ENCODE measurements at places on chromosomes 7 and 10. TPM values are rescaled to one million over a fixed set of nuclear protein-coding genes. Genes with fewer than 3 reads are reported as not detected.
A peak's percentile ranks its signal among the peaks of the same experiment; 100 is the strongest.

The PLCE1 gene
- 0.09 TPM for total RNA-seq

The CYP3A4 gene
- total RNA-seq = not detected

The EN2 gene
- 0.15 TPM for total RNA-seq

The INMT gene
- total RNA-seq = 0.70 TPM

DNA sequence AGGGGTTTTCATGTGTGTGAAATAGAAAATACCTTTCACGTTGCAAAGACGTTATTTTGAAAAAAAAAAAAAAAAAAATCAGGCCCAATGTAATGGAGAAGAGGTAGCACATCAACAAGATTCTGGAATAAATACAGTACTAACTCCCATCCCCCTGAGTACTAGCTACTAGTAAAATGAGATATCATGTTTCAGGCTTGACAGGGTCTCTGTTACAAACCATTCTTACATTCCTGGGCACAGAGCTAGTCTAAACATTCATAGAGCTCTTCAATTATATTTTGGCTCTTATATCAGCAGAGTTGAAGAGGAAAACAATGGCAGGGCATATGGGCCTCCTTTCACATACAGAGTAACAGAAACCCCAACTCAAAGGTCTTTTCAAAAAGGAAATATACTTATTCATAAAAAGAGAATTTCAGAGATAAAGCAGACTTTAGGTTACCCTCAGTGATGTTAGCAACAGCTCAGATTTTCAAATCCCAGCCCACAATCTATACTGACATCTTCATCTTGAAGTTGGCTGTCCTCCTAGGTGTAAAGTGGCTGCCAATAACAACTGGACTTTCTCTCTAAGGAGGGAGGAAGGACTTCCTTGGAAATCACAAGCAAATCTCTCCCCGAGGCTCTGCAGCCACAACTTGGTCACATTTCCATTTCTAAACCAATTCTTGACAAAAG is 18.6 kb downstream of the C7orf33 start:
- H3K36me3 ChIP-seq = peaks cover 2% of the 10 kb centered on the region
- H3K27me3 ChIP-seq = no peaks in the 10 kb centered on the region
- peaks cover 4% of the 10 kb centered on the region for H3K4me1 ChIP-seq
- no peak for DNase-seq
- H3K4me3 ChIP-seq = no peak overlapping the region
- no peak overlapping the region for H3K27ac ChIP-seq

DNA sequence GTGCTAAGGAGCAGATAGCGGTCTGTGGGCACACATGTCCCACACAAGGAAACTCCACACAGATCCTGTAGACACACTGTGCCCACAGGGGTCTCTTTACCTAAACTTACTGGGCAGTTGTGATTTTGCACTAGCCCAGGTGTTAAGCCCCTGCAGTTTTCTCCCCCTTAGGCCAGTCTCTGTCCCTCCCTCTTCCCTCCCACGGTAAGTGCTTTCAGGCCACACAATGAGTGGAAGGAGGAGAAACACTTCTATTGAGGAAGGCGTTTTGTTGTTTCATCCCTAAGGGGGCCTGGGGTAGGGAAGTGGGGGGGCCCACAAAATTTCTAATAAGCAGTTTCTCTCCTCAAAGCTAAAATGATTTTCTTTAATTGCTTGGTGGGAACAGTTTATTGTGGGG is 51.4 kb downstream of the FBXW4 start:
- H3K36me3 ChIP-seq = peaks cover 16% of the 10 kb centered on the region
- peak overlapping the region; percentile 24 for H3K27ac ChIP-seq
- DNase-seq = no peak
- H3K4me1 ChIP-seq = peaks cover 24% of the 10 kb centered on the region
- no peaks in the 10 kb centered on the region for H3K27me3 ChIP-seq

DNA sequence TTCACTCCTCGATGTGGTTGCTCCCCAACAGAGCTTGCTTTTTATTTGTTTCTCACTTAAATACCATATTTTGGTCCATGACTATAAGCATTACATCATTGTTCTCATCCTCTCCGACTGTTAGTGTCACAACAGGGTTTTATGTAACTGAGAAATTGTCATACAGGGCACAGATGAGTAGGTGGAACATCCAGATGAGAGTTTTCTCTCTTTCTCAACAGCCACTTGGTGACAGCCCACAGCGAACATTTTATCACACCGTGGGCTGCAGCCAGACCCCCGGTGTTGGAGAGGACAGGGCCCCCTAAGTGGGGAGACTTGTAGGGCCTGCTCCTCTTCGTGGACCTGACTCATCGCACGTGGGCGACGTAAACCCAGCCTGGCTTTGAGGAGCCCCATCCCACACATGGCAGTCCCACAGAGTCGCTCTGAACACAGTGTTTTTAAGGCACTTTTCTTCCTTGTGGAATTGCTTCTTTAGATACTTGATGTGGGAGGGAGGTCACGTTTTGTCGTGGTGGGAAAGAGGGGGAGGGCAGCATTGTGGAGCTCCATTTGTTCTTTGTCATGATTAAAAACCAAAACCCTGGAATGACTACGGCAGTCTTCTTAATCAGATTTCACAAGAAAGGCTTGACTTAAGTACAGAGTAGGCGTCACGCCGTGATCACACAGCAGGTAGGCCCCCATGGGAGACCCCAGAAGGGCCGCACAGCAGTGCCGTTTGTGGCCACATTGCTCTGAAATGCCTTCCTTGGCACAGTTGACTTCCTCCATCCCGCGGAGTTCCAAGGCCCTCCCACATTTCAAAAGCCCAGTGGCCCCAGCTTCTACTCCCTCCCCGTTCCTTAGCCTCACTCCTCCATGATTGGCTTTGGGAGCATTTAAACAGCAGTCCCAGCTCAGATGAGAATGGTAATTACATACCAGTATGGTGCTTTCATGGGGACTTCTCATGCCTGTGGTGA is 220.6 kb downstream of the CCDC3 start:
- no peaks in the 10 kb centered on the region for H3K4me1 ChIP-seq
- H3K36me3 ChIP-seq = no peaks in the 10 kb centered on the region
- H3K27ac ChIP-seq = no peak overlapping the region
- H3K27me3 ChIP-seq = no peaks in the 10 kb centered on the region

- no peak overlapping the region for H3K27ac ChIP-seq
- no peak for DNase-seq
- no peak overlapping the region for H3K4me3 ChIP-seq
- H3K27me3 ChIP-seq = no peaks in the 10 kb centered on the region
- H3K36me3 ChIP-seq = no peaks in the 10 kb centered on the region
- no peaks in the 10 kb centered on the region for H3K4me1 ChIP-seq
These were observed 83.1 kb downstream of the CPVL start for GRCh38 chr7:29063236-29063635.

- no peak overlapping the region for H3K4me3 ChIP-seq
- peaks cover 14% of the 10 kb centered on the region for H3K36me3 ChIP-seq
- no peaks in the 10 kb centered on the region for H3K27me3 ChIP-seq
- DNase-seq = no peak
These were observed 63.4 kb downstream of the SRPK2 start for GRCh38 chr7:105325216-105325904.

- peaks cover 7% of the 10 kb centered on the region for H3K36me3 ChIP-seq
- no peak for DNase-seq
- no peak overlapping the region for H3K4me3 ChIP-seq
- no peaks in the 10 kb centered on the region for H3K27me3 ChIP-seq
- H3K4me1 ChIP-seq = no peaks in the 10 kb centered on the region
These were observed 336.7 kb upstream of the KLF6 start for GRCh38 chr10:4121502-4122380.

- H3K4me3 ChIP-seq = no peak overlapping the region
- H3K4me1 ChIP-seq = no peaks in the 10 kb centered on the region
- no peaks in the 10 kb centered on the region for H3K36me3 ChIP-seq
- no peak for DNase-seq
- no peak overlapping the region for H3K27ac ChIP-seq
- H3K27me3 ChIP-seq = no peaks in the 10 kb centered on the region
These were observed 41.9 kb downstream of the TAS2R41 start for GRCh38 chr7:143519411-143520131.

- H3K27me3 ChIP-seq = no peaks in the 10 kb centered on the region
- H3K4me1 ChIP-seq = no peaks in the 10 kb centered on the region
- no peak overlapping the region for H3K4me3 ChIP-seq
- no peaks in the 10 kb centered on the region for H3K36me3 ChIP-seq
- H3K27ac ChIP-seq = no peak overlapping the region
- no peak for DNase-seq
These were observed 54.7 kb upstream of the CHST3 start for GRCh38 chr10:71909399-71910083.

DNA sequence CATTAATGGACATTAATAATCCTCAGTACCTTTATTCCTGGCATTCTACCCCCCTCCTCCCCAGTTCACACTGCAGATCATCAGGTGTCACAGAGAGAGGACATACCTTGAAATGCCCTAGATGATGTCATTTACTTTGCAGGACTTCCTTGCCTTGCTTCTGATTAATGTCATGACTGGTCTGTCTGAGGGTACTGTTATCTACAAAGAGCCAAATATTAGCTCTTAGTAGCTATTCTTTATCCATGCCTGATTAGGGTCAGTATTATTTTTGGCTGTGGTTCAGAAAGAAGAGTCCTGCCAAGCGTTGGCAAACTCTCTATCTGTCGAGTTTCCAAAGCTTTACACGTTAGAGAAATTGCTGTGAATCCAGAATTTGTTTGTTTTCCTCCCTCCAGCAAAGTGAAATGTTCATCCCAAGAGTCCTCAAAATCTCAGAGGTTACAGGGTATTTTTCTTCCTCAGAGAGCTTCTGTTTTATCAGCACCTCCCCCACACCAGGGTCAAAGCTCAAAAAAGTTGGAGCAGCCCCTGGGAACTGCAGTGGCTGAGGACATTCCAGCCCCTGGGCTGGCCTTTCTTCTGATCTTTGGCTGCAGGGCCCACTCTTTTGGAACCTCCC is 12.6 kb downstream of the SCD start:
- H3K36me3 ChIP-seq = peaks cover 88% of the 10 kb centered on the region
- H3K27ac ChIP-seq = peak overlapping the region; percentile 33
- H3K4me3 ChIP-seq = no peak overlapping the region
- no peaks in the 10 kb centered on the region for H3K27me3 ChIP-seq
- H3K4me1 ChIP-seq = peaks cover 3% of the 10 kb centered on the region
- DNase-seq = no peak

- DNase-seq = no peak
- peaks cover under 1% of the 10 kb centered on the region for H3K4me1 ChIP-seq
- no peaks in the 10 kb centered on the region for H3K27me3 ChIP-seq
These were observed 102.6 kb downstream of the SH3PXD2A start for GRCh38 chr10:103752680-103753248.

DNA sequence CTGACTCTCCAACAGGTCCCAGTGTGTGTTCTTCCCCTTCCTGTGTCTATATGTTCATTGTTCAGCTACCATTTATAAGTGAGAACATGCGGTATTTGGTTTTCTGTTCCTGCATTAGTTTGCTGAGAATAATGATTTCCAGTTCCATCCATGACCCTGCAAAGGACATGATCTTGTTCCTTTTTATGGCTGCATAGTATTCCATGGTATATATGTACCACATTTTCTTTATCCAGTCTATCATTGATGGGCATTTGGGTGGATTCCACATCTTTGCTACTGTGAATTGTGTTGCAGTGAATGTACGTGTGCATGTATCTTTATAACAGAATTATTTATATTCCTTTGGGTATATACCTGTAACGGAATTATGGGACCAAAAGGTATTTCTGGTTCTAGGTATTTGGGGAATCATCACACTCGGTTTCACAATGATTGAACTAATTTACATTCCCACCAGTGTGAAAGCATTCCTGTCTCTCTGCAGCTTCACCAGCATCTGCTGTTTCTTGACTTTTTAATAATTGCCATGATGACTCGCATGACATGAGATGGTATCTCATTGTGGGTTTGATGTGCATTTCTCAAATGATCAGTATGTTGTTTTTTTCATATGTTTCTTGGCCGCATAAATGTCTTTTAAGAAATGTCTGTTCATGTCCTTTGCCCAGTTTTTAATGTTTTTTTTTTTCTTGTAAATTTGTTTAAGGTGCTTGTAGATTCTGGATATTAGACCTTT is 60.2 kb downstream of the LSMEM1 start:
- no peaks in the 10 kb centered on the region for H3K27me3 ChIP-seq
- no peak overlapping the region for H3K4me3 ChIP-seq
- no peak for DNase-seq
- no peak overlapping the region for H3K27ac ChIP-seq
- no peaks in the 10 kb centered on the region for H3K4me1 ChIP-seq
- H3K36me3 ChIP-seq = no peaks in the 10 kb centered on the region

- no peak overlapping the region for H3K4me3 ChIP-seq
- DNase-seq = no peak
- no peaks in the 10 kb centered on the region for H3K36me3 ChIP-seq
- no peaks in the 10 kb centered on the region for H3K4me1 ChIP-seq
- no peaks in the 10 kb centered on the region for H3K27me3 ChIP-seq
These were observed 167.7 kb downstream of the NSUN6 start for GRCh38 chr10:18483516-18484186.

DNA sequence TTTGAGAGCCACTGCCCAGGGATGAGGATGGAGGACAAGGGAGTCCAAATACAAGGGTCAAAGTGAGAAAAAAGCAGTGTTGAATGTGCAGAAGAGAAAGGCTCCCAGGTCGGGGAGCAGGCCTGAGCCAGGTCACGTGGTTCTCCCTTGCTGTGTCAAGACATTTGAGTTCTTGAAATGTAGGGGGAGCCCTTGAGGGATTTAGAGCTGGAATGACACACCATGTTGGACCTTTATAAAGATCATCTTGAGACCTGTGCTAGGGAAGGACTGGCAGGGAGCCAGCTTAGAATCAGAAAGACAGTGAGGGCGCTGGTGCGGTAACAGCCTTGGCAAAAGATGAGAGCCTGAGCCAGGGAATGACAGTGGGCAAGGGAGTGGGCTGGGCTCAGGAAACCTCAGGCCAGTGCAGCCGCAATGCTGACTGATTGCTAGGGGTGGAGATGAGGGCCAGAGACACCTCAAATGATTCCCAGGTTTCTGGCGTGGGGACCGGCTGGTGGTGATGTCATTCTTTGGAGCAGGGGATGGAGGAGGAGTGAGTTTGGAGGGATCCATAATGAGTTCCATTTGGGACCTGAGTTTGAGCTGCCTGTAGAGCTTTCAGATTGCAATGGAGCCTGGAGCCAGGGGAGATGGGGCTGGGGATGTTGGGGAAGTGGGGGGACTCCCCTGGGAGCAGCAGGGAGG is 120.1 kb downstream of the PTPN20 start:
- no peaks in the 10 kb centered on the region for H3K27me3 ChIP-seq
- no peak overlapping the region for H3K27ac ChIP-seq
- no peaks in the 10 kb centered on the region for H3K36me3 ChIP-seq

- H3K27ac ChIP-seq = no peak overlapping the region
- no peaks in the 10 kb centered on the region for H3K36me3 ChIP-seq
- no peak overlapping the region for H3K4me3 ChIP-seq
- H3K27me3 ChIP-seq = no peaks in the 10 kb centered on the region
These were observed 99.9 kb upstream of the IL6 start for GRCh38 chr7:22627136-22627535.

- H3K4me1 ChIP-seq = no peaks in the 10 kb centered on the region
- no peak for DNase-seq
- no peak overlapping the region for H3K4me3 ChIP-seq
These were observed 424.9 kb downstream of the CALN1 start for GRCh38 chr7:71987200-71987767.

DNA sequence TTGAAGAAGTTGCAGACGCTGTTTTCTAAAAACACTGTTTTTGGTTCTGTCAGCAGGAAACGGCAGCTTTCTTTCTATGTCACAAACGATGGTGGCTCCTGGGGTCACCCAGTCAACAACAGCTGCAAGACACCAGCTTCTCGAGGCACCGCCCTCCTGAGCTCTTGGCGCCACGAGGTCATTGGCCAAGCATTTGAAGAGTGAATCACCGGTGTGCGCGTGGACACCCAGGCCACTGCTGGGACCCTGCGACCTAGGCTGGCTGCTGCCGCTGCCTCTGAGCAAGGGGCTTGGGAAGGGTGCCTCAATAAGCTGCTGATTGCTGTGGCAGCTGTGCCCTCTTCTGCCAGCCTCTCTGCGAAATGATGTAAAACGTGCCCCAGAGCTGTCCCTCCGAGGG is 22.5 kb upstream of the VIPR2 start:
- no peaks in the 10 kb centered on the region for H3K27me3 ChIP-seq
- no peak overlapping the region for H3K27ac ChIP-seq
- H3K4me3 ChIP-seq = no peak overlapping the region
